ENCODE measurements at places on chromosomes 5 and 9.

DNA sequence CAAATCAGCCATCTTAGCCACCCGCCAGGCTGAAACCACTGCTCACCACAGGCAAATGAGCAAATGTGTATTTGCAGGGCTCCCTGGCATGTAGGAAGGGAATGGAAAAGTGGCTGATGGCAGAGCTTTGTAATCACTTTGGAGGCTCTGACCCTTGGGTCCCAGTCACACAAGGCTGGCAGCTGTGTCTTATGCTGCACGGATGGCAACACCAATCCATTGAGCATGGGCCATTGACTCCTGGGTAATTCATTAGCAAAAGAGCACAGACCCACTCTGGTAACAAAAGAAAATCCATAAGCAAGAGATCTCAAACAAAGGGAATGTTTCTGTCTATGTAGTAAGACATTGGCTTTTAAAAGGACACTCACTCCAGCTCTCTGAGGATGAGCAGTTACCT, 57.6 kb downstream of the SPOCK1 start:
- no peak for DNase-seq

GRCh38 chr9:114691046-114691955, 9.3 kb upstream of the TEX48 start:
- DNase-seq: no peak

- no peak for DNase-seq
Observed at GRCh38 chr5:168885324-168886120, 306.4 kb upstream of the PANK3 start.

GRCh38 chr9:83281306-83282255, 218.6 kb upstream of the RASEF start:
- DNase-seq: no peak

- DNase-seq: no peak
Observed at GRCh38 chr9:130173666-130173983, 1.4 kb downstream of the NCS1 start.

- no peak for DNase-seq
Observed at GRCh38 chr5:7970816-7971215, 101.9 kb downstream of the MTRR start.

DNA sequence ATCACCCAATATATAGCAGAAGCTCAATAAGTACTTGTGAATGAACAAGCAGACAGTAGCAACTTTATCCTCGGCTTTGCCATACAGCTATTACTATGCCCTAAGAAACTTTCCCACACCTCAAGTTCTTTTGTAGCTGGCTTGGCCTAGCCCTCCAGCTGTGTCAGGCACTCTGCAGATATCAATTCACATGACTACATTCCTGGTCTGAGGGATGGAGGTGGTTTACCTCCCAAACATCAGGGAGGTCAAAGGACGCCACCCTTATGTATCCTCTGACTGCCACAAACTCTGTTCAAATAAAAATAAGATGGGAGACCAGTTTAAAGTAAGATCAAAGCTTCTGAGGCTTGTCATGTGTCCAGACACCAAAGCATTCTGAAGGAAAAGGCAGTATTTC, 416.3 kb downstream of the PIK3R1 start:
- no peak for DNase-seq

DNA sequence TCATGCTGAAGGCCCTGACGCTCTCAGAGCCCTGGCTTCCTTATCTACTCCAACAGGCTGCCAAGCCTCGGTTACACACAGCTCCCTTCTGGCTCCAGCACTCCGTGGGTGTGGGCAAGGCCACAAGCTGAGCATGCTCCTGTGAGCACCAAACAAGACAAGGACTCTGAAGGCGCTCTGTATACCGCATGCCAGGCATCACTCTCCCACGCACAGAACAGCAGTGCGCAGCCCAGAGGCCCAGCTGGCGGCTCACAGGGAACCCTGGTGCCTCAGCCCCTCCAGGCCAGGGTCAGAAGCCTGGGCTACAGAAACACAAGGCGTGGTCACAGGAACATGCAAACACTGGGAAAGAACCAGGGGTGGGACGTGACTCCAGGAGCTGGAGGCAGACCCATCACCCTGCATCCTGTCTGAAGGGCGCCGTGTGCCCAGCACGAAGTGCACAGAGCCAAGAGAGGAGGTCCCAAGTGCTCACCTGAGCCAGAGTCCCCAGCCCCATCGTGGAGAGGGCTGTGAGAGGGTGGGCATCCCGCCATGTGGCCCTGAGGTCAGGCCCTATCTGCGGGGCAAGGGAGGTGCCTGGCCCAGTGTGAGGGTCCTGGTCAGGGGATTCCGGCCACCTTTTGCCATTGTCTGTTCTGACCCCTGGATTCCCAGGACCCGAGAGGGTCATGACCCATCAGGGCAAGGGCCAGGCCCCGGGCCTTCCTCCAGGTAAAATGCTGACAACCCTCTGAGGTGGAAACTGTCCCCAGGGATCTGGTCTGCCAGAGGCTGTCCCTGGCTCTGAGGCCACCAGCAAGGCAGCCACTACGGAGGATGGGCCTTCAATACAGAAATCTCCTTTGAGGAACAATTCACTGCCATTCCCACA, 54.7 kb downstream of the COL23A1 start:
- no peak for DNase-seq
